Activated CD4-positive, alpha-beta memory T cell treated with anti-CD3 and anti-CD28 coated beads, Interleukin-2, amount 10 ng/mL, durations not matched to agents 7 days and 5 days (primary cell): ENCODE measurements at places on chromosomes 1 and 21.

DNA sequence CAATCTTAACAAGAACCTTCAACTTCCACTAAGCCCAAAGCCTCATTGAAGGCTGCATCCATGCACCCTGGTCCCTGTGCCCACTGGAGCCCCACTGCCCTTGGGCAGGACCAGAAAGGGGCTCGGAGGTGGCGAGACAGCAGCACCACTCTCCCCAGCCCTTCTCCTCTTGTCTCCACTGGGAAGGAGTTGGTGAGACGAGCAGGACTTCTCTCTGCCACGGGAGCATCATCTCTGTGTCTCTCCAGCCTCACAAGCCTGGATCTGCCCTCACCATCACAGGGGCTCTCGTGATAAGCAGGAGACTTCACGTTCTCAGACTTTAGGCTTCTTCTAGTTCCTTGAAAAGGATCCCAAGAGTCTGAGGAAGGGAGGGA is 7.2 kb upstream of the ETV3L start:
- no peaks in the 10 kb centered on the region for H3K36me3 ChIP-seq
- H3K27me3 ChIP-seq = peaks cover 61% of the 10 kb centered on the region
- H3K4me1 ChIP-seq = peaks cover 18% of the 10 kb centered on the region
- no peak for DNase-seq

GRCh38 chr1:155241841-155242264 is 13.4 kb downstream of the ENTREP3 start:
- peaks cover 65% of the 10 kb centered on the region for H3K4me1 ChIP-seq
- H3K27ac ChIP-seq = peak overlapping the region; percentile 89
- H3K4me3 ChIP-seq = peak overlapping the region; percentile 72

GRCh38 chr21:26948194-26948593 is 18.7 kb downstream of the ADAMTS5 start:
- no peak overlapping the region for H3K27ac ChIP-seq
- no peaks in the 10 kb centered on the region for H3K4me1 ChIP-seq
- no peak for DNase-seq
- no peaks in the 10 kb centered on the region for H3K27me3 ChIP-seq
- no peaks in the 10 kb centered on the region for H3K36me3 ChIP-seq

GRCh38 chr1:86541859-86542258 is 5.0 kb upstream of the CLCA4 start:
- no peaks in the 10 kb centered on the region for H3K4me1 ChIP-seq
- no peak for DNase-seq
- no peak overlapping the region for H3K4me3 ChIP-seq
- no peak overlapping the region for H3K27ac ChIP-seq
- no peaks in the 10 kb centered on the region for H3K36me3 ChIP-seq
- H3K27me3 ChIP-seq = peaks cover 2% of the 10 kb centered on the region

DNA sequence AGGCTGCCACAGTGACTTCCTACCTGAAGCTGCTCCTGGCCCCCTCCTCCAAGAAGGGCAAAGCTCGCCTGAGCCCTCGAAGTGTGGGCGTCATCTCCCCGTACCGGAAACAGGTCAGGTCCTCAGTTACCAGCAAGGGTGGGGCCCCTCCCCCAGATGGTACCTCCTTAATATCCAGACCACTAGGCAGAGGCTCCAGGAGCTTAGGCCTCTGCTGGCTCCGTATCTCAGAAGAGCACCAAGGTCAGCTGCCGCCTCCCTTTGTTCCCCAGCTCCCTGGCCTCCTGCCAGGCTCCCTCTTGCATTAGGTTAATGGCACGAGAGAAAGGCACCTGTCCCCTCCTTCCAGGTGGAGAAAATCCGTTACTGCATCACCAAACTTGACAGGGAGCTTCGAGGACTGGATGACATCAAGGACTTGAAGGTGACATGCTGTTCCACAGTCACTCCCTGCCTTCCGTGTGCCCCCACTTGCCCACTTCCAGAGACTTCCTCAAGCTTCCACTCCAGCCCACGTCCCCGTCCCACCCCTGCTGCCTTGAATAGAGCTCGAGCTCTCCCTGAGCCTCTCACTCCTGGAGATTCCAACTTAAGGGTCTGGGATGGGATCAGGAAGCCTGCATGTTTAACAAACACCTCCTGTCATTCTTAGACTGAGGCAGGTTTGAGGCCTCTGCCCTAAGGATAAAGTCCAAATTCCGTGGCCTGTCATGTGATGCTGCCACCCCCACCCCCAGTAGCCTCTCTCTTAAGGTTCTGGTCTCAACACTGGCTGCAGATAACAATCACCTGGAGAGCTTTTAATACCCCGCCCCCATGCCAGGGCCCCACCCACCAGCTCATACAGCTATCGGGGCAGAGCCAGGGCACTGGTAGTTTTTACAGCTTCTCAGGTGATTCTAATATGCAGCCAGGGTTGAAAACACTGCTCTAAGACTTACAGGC is 8.3 kb downstream of the RHOC start:
- peaks cover 43% of the 10 kb centered on the region for H3K4me1 ChIP-seq
- no peak overlapping the region for H3K4me3 ChIP-seq
- H3K27me3 ChIP-seq = no peaks in the 10 kb centered on the region
- peak overlapping the region; percentile 40 for H3K27ac ChIP-seq
- H3K36me3 ChIP-seq = peaks cover 47% of the 10 kb centered on the region

DNA sequence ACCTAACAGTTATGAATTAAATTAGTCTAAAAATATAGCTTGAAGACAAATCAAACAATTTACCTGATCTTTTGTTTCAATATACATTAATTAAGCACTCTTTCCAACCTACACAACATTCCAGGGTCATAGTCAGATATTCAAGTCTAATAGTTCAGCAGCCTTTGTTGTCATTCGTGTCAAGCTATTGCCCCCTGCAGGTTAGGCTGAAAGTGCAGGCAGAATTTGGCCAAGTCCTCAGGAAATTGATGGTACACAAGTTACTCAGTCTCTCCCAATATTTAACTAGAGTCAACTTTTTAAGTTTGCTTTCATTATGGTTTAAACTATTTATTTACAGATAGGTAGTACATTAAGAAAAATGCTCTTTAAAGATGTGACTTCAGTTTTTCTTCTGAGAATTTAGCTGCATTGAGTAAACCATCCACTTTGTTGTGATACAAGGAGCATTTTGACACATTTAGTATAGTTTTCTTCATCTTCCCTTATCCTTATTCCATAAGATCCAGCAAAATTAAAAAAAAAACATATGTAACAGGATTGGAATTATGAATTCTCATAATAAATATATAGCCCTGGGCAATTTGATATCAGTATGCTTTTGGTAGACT is 130.3 kb upstream of the DPYD start:
- H3K27me3 ChIP-seq = peaks cover 73% of the 10 kb centered on the region
- H3K36me3 ChIP-seq = peaks cover 3% of the 10 kb centered on the region
- peak; percentile 81 for DNase-seq
- peaks cover 34% of the 10 kb centered on the region for H3K4me1 ChIP-seq
- no peak overlapping the region for H3K27ac ChIP-seq

GRCh38 chr1:219798283-219799030 is 129.9 kb downstream of the SLC30A10 start:
- H3K27me3 ChIP-seq = no peaks in the 10 kb centered on the region
- H3K4me1 ChIP-seq = no peaks in the 10 kb centered on the region
- no peak overlapping the region for H3K4me3 ChIP-seq

DNA sequence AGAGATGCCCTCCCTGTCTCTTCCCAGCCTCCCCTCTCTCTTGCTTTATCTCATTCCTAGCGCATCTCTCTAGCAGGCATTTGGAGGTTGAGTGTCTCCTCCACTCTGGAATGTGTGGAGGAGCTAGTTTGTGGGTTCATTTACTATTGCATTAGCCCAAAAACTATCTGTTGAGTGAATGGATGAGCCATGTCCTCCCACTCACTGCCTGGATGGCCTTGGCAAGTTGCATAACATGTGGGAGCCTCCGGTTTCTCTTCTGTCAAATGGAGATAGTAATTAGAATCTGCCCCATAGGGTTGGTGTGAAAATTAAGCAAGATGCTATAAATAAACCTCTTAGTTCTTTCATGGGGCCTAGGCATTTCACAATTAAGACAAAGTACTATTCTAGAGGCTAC is 181.8 kb downstream of the KAZN start:
- H3K4me1 ChIP-seq = peaks cover 8% of the 10 kb centered on the region
- no peak overlapping the region for H3K27ac ChIP-seq
- no peak for DNase-seq
- H3K36me3 ChIP-seq = no peaks in the 10 kb centered on the region
- no peaks in the 10 kb centered on the region for H3K27me3 ChIP-seq
- no peak overlapping the region for H3K4me3 ChIP-seq

- H3K27me3 ChIP-seq = no peaks in the 10 kb centered on the region
- H3K27ac ChIP-seq = no peak overlapping the region
Measured at GRCh38 chr1:241343956-241344355, 13.0 kb downstream of the RGS7 start.

GRCh38 chr1:33886496-33886895 is 22.6 kb downstream of the HMGB4 start:
- H3K27ac ChIP-seq = no peak overlapping the region
- DNase-seq = no peak
- H3K4me3 ChIP-seq = no peak overlapping the region
- no peaks in the 10 kb centered on the region for H3K4me1 ChIP-seq

DNA sequence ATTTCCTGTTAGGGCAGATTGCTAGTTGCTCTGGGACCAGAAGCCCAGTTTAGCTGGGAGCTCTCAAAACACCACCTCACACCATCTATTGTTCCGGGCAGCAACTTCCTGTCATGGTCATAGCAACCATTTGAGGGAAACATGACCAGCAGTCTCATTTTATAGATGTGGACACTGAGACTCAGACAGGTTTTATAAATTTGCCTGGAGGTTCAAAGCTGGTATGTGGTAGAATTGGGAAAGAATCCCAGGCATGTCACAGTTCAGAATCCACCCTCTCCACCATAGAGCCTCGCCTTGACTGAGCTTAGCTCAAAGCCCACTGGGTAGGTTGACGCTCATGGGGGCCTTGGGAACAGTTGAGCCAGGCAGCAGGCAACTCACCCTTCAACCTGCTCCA is 14.0 kb upstream of the TRIM67 start:
- H3K27ac ChIP-seq = no peak overlapping the region
- H3K4me1 ChIP-seq = no peaks in the 10 kb centered on the region
- no peaks in the 10 kb centered on the region for H3K36me3 ChIP-seq
- H3K27me3 ChIP-seq = peaks cover 29% of the 10 kb centered on the region
- no peak overlapping the region for H3K4me3 ChIP-seq

GRCh38 chr1:62509028-62509427 is 72.2 kb downstream of the USP1 start:
- no peak overlapping the region for H3K4me3 ChIP-seq
- no peak for DNase-seq
- H3K27ac ChIP-seq = no peak overlapping the region
- no peaks in the 10 kb centered on the region for H3K4me1 ChIP-seq

DNA sequence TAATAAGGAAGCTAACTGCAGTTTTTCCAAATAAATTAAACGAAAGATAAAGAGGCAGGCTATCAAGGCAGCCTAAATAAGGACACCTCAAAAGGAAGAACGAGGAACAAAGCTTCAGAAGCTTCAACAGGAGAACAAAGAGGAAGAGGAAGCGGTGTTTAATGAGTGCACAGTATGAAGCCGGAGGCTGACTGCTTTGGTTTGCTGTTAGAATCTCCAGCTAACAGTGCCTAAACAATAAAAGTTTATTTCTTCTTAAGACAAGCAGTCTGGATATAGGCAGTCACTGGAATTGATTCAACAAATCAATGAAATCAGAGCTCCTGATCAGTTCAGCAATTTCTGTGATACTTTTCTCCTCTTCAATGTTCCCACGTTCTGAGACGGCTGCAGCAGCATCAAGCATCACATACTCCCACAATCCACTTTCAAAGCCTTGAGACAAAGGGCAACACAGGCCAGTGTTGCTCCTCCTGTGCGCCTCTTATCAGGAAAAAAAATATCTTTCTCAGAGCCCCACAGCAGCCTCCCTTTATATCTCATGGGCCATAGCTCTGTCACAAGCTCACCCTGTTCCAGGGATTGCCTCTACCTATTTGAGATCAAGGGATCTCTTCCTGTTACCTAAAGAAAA is 365.6 kb upstream of the ST6GALNAC5 start:
- no peak overlapping the region for H3K27ac ChIP-seq
- H3K4me3 ChIP-seq = no peak overlapping the region
- no peaks in the 10 kb centered on the region for H3K36me3 ChIP-seq
- no peak for DNase-seq
- H3K4me1 ChIP-seq = no peaks in the 10 kb centered on the region

DNA sequence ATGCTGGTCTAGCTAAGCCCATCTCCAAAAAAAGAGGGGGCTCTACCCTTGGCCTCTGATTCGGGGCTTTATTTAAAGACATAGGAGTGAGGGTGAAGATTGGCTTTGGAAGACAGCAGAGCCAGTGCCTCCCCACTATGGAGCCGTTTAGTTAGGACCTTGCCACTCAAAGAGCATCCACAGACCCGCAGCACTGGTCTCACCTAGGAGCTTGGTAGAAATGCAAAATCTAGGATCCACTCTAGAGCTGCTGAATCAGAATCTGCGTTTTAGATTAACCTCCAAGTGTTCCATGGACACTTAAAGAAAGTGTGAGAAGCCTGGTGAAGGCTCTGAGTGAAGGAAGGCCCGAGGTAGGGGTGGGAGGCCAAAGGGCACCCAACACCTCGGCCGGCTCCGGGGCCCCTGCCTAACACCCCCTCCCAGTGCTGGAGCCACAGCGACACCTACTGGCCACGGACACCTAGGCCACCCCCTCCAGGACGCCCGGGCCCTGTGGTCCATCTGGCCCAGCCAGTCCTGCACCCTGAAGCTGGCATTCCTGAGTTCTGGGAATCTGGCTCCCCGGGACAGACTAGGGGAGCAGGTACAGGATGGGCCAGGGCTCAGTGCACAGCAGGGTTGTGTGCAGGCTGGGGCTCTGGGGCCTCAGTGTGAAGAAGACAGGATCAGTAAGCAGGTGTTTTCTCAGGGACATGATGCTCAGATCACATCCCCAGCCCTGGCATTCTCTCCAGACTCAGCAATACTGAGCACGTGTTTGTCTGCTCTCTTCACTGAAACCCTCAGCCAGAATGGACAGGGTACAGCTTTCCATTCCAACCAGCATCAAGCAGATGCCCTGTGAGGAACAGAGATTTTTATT is 79.2 kb downstream of the TMEM53 start:
- H3K27me3 ChIP-seq = peaks cover 3% of the 10 kb centered on the region
- H3K4me1 ChIP-seq = no peaks in the 10 kb centered on the region
- H3K36me3 ChIP-seq = no peaks in the 10 kb centered on the region
- peak; percentile 79 for DNase-seq

DNA sequence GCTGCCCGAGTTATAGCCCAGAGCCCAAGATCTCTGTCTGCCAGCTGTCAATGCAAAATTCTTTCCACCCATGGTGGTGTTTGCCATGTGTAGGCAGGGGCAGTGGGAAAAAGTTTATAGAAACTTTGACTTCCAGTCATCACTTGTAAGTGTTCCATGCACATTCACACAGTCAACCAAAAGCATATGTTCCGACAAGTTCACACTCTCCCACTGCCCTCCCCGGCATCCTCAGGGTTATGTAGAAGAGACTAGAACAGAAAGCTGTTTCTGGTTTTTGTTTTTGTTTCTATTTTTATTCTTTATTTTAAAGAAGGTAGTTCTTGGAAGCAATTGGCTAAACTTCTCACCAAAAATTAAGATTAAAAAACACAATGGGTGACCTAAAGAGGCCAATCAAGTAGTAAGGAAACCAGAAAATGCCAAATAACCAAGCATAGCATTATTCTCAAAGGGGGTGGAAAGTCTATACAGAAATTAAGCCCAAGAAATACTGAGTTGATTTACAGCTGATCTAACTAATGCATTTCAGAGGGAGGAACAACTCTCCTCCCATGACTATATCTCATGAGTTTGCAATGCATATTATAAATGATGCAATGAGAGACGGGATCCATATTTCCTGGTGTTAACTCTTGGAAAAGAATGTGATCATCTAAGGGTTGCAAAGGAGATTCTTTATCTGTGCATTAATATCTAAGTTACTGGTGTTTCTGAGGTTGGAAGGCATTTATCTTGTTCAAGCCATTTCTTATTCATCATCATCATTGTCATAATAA is 91.5 kb upstream of the ETS2 start:
- no peaks in the 10 kb centered on the region for H3K4me1 ChIP-seq
- peaks cover 18% of the 10 kb centered on the region for H3K27me3 ChIP-seq
- no peaks in the 10 kb centered on the region for H3K36me3 ChIP-seq
- H3K27ac ChIP-seq = no peak overlapping the region
- H3K4me3 ChIP-seq = no peak overlapping the region
